Tracheal epithelial cell (primary cell): ENCODE measurements at places on chromosomes 2 and 18. TPM values are rescaled to one million over a fixed set of nuclear protein-coding genes. Genes with fewer than 3 reads are reported as not detected.

Gene SERPINB3
- total RNA-seq: 33.7 and 83.3 TPM in 2 replicates

Gene RAPH1
- total RNA-seq: 16.6 and 18.8 TPM in 2 replicates

Gene G6PC2
- total RNA-seq: not detected in 2 replicates

Gene GAD1
- 4.6 and 4.9 TPM in 2 replicates for total RNA-seq

Gene CIDEA
- 2.3 and 4.3 TPM in 2 replicates for total RNA-seq

Gene LDAH
- total RNA-seq: 12.1 and 12.8 TPM in 2 replicates

Gene ALPI
- not detected in 2 replicates for total RNA-seq

Gene AKAIN1
- not detected in 2 replicates for total RNA-seq

Gene OXER1
- total RNA-seq: under 0.01 TPM in 1 of 2 replicates, not detected in the other

Gene ARHGEF4
- total RNA-seq: 50.6 and 66.1 TPM in 2 replicates

Gene STARD7
- total RNA-seq: 109 and 150 TPM in 2 replicates

Gene RIT2
- 0.24 TPM in 1 of 2 replicates, not detected in the other for total RNA-seq

Gene GRHL1
- total RNA-seq: 14.1 and 45.8 TPM in 2 replicates

Gene PDCD1
- 0.24 TPM in 1 of 2 replicates, not detected in the other for total RNA-seq

Gene DIPK1C
- total RNA-seq: not detected in 2 replicates

Gene SIX3
- not detected in 2 replicates for total RNA-seq

Gene TUBA3E
- total RNA-seq: not detected in 2 replicates

Gene UNC80
- not detected in 2 replicates for total RNA-seq

Gene LYPD6B
- total RNA-seq: 4.6 and 5.5 TPM in 2 replicates

Gene ALPP
- not detected in 2 replicates for total RNA-seq

Gene SIX2
- 5.3 and 10.7 TPM in 2 replicates for total RNA-seq

Gene HOXD13
- total RNA-seq: not detected in 2 replicates

Gene RNU2-63P
- not detected in 2 replicates for total RNA-seq

Gene CDH7
- total RNA-seq: under 0.01 TPM in 2 replicates

Gene ZNF142
- total RNA-seq: 5.8 and 6.5 TPM in 2 replicates

Gene CYTIP
- total RNA-seq: not detected in 2 replicates

Gene KRTCAP3
- total RNA-seq: 28.0 and 28.6 TPM in 2 replicates

Gene AMER3
- total RNA-seq: not detected in 2 replicates

Gene SRBD1
- 9.9 and 20.2 TPM in 2 replicates for total RNA-seq

Gene CRACDL
- total RNA-seq: 0.48 and 1.1 TPM in 2 replicates

Gene ATG9A
- total RNA-seq: 20.9 and 34.0 TPM in 2 replicates

Gene MAPK4
- total RNA-seq: 0.48 TPM in 1 of 2 replicates, not detected in the other

Gene UGT1A4
- 0.24 and 1.3 TPM in 2 replicates for total RNA-seq

Gene PXDN
- total RNA-seq: 36.7 and 118 TPM in 2 replicates

Gene MAPRE2
- total RNA-seq: 0.43 and 1.9 TPM in 2 replicates

Gene CHRNG
- total RNA-seq: not detected in 2 replicates

Gene PTPN2
- total RNA-seq: 35.4 and 42.0 TPM in 2 replicates

Gene TUBA3D
- not detected in 2 replicates for total RNA-seq

Gene DHX57
- total RNA-seq: 10.4 and 13.4 TPM in 2 replicates

Gene LAMA3
- 582 and 598 TPM in 2 replicates for total RNA-seq

Gene ANKRD30B
- total RNA-seq: not detected in 2 replicates

Gene GALR1
- not detected in 2 replicates for total RNA-seq

Gene TRIM43
- 0.48 TPM in 1 of 2 replicates, not detected in the other for total RNA-seq

Gene C2orf66
- 0.24 and 0.43 TPM in 2 replicates for total RNA-seq

Gene LYG1
- not detected in 2 replicates for total RNA-seq

Gene TTC21B
- 11.9 and 15.7 TPM in 2 replicates for total RNA-seq

Gene NT5DC4
- total RNA-seq: not detected in 2 replicates
